ENCODE measurements at places on chromosomes 4 and X.
A peak's percentile ranks its signal among the peaks of the same experiment; 100 is the strongest.

- DNase-seq = no peak
Observed at GRCh38 chr4:33104273-33104672, 2384.1 kb downstream of the PCDH7 start.

GRCh38 chr4:74724979-74725378 lies 69.3 kb downstream of the BTC start:
- no peak for DNase-seq

DNA sequence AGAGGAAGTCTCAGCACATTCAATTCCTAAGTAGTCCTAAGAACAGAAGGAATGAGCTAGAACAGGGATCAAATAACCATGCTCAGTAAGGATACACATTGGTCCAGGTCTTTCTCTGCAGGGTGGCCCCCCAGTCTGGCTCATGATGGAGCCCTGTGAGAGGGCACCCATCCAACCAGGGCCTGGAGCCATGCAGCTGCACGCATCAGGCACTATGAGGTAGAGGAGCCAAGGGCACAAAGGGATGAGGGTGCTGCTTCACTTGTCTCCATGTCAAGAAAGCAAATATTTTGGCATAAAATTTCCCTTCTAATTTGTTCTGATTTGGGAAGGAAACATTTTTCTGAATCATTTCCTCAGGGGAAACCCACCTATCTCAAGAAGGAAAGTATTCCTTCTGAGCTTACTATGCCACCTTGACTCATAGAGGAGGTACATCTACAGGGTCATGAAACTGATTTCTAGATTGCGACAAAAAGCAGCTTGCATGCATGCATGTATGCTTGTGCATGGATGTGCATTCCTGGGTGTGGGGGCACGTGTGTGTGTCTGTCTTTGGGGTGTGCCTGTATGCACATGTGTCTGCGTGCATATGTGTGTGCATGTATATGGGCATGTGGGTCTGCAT lies 600.3 kb downstream of the MID1IP1 start:
- no peak for DNase-seq

- no peak for DNase-seq
Observed at GRCh38 chr4:120855307-120856001, 67.1 kb downstream of the PRDM5 start.

GRCh38 chrX:134718966-134719317 lies 60.7 kb upstream of the PLAC1 start:
- DNase-seq = no peak

- no peak for DNase-seq
Observed at GRCh38 chrX:129786210-129786651, 6.5 kb downstream of the SASH3 start.

GRCh38 chr4:94626942-94627341 lies 130.8 kb upstream of the BMPR1B start:
- no peak for DNase-seq

GRCh38 chrX:125895518-125895917 lies 270.6 kb downstream of the DCAF12L2 start:
- no peak for DNase-seq

DNA sequence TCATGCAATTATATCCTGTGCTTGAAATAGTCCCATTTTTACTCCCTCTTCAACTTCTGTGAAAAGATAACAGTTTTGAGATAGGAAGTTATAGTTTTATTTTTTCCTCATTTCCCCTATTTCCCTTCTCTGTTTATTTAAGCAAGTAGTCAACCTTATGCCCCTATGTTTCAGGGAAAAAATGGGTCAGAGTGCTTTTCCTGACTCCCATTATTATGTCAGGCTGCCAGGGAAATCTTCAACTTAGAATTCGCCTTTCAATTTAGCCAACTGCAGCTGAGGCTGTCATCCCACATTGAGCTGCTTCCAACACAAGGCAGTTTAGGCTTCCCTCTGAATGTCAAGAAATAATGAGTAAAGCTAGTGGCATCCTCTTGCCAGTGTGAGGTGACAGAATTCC lies 42.3 kb downstream of the NXT2 start:
- no peak for DNase-seq

DNA sequence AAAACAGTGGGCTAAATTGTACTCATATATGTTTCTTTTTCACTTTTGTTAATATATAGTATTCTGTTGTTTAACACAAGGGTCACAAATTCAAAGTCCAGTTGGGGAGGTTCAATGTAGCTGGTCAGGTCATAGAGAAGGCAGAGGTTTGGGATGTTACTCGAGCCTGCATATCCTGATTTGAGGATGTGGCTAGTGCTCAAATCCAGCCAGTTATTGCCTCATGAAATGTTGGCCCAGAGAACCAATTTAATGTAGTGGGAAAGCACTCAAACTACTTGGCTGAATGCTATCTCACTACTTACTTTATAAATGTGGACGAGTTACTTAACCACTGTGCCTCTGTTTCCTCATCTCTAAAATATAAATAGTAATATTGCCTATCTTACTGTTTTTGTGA lies 12.5 kb downstream of the USO1 start:
- DNase-seq = no peak

- no peak for DNase-seq
Observed at GRCh38 chr4:189765736-189766135, 174.9 kb upstream of the FRG1 start.

- no peak for DNase-seq
Observed at GRCh38 chrX:107725761-107726555, 49.6 kb downstream of the TSC22D3 start.

DNA sequence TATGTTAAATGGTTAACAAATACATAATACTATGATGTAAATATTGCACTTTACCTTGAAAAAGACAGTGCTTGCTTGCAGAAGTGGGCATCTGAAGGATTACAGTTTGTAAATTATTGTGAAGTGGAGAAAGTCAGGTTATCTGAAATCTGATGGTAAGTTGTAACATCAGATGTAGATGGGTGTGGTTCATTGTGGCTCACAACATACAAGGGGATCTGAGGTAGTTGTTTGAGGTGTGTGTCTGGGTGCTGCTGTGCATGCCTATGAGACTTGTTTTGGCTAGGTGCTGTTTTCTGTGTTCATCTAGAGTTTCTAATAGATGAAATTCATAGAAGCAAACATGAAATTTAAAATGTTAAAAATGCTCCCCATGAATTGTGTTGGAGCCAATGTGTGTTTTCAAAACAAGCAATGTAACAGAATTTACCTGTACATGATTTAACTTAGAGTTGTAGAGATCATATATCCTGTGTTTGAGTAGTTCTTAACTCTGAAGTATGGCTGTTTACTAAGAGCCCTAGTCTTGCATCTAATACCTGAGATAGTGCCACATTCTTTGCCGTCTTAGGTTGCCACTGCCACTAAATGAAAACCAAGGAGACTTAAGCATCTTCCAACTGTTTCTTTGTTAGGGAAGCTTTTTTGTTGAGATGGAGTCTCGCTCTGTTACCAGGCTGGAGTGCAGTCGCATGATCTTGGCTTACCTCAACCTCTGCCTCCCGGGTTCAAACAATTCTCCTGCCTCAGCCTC lies 11.9 kb upstream of the NDUFC1 start:
- no peak for DNase-seq

GRCh38 chrX:47129157-47129898 lies 15.2 kb downstream of the NDUFB11 start:
- peak; percentile 96 for DNase-seq

- DNase-seq = no peak
Observed at GRCh38 chrX:19897091-19897490, 9.7 kb upstream of the SH3KBP1 start.

DNA sequence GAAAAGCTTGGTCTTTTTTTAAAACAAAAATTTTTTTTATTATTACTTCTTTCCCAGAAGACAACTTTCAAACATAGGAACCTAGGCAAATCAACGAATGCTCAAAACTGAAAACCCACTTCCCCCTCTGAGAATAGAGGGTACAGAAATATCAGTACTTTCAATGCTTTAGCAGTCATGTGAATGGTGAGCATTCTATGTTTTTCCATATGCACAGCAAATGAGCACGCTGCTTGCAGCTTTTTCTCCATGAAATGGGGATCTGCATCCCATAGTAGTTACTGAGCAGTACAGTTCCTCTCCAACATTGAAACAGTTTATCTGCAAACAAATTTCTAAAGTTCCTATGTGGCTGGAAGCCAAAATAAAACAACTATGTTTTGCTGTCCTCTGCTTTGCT lies 108.4 kb upstream of the BMP2K start:
- DNase-seq = no peak

DNA sequence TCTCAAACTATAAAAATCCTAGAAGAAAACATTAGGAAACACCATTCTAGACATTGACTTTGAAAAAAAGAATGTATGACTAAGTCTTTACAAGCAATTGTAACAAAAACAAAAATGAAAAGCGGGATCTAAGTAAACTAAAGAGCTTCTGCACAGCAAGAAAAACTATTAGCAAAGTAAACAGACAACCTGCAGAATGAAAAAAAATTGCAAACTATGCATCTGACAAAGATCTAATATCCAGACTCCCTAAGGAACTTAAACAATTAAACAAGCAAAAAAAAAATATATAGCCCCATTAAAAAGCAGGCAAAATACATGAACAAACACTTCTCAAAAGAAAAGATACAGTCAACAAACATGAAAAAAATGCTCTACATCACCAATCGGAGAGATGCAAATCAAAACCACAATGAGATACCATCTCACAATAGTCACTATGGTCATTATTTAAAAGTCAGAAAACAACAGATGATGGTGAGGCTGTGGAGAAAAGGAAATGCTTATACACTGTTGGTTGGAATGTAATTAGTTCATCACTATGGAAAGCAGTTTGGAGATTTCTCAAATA lies 168.1 kb downstream of the EPHA5 start:
- no peak for DNase-seq

DNA sequence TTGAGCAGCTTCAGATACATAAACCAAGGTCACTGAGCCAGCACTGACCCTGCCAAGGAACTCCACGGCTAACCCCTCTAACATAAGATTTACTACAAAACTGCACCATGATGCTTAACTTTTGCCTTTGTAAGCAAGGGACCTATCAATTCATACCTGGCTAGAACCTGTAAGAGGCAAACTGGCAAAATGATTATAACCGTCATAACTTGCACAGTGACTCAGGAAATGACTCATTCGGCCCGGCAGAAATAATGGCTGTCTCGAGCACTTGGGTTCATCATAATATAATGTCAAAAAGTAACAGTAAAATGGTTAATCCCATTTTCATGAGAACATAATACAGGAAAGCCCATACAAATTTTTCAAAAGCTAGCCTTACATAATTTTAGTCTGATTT lies 17.2 kb downstream of the RASGEF1B start:
- no peak for DNase-seq

DNA sequence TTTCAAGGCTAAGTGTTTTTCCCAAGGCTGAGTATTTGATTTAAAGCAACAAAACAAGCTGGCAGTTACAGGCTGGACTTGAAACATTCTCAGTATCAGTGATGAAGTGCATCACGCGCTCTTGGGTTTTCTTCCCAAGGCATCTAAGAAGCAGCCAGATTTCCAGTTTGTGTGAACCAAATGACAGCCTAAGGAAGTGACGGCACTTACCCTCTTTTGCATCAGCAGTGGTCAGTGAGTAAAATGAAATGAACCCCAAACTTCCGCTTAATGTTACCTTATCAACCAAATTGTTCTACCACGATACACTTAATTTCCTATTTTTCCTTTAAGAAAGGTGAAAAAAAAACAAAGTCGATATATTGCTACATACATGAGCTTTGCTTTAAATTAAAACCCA lies 15.8 kb upstream of the GYPE start:
- no peak for DNase-seq

GRCh38 chrX:18548996-18549395 lies 122.9 kb downstream of the RS1 start:
- no peak for DNase-seq

- DNase-seq = no peak
Observed at GRCh38 chr4:124754681-124755080, 42.1 kb upstream of the ANKRD50 start.

- no peak for DNase-seq
Observed at GRCh38 chrX:87661761-87662160, 144.2 kb downstream of the KLHL4 start.

DNA sequence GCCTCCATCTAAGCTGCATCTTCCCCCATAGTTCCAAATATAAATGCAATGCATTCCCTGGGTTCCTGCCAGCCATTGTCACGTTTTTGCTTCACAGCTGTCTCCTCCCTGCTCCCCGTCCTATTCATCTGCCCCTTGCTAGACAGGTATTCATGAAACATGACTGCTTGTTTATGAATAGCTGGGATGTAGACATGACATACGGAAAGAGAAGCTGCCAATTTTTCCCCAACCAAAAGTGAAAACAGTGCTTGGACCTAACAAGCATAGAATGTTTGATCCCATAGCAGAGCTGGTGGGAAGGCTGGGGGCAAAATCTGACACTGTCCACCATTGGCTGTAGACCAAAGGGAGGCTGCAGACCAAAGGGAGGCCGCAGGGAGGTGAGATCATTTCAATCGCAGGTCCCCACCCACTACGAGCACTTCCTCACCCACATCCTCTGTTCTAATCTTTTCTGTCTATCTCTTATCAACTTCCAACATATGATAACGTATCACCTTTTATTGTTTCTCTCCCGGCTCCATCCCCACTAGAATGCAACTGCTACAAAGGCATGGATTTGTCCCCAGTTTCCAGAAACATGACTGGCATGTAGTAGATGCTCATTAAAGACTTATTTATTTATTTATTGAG lies 8.5 kb upstream of the GYG2 start:
- DNase-seq = peak; percentile 40

DNA sequence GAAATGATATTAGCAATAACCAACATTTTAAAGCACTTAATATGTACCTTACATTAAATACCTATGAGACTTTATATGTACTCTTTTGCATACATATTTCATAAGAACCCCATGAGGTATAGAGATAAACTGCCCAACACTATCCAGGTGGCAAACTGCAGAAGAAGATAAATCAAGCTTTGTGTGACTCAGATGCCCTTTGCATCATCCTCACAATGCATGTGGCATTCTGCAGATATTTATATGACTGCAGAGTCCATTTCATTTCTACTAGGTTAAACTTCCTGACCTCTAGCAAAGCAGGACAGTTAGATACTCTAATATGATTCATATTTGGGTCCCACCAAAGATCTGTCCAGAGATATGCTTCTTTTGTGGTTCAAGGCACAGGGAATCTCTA lies 85.6 kb upstream of the RASGEF1B start:
- DNase-seq = no peak

- no peak for DNase-seq
Observed at GRCh38 chr4:156663663-156664062, 307.9 kb downstream of the PDGFC start.

DNA sequence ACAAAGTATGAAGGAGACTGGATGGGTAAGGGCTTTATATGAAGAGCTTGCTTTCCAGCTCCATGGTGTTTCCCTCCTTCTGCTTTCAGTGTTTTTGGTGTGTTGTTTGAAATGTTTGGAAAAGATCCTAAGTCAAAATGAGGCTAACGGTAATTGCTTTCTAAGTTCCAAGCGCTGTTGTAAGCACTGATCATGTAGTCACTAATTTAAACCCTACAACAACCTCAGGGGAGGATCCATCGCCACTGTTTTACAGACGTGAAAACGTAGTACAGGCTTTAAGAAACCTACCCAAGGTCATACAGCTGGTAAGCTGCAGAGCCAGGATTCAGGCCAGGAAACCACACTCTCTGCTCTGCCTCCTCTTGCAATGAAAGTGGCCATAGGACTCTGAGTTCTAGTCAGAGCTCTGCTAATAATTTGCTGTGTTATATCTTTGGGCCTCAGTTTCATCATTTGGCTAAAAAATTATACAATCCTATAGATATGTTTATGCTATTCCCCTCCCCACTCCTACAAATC lies 102.9 kb upstream of the PGRMC2 start:
- DNase-seq = no peak

GRCh38 chr4:42497142-42497910 lies 100.0 kb downstream of the SHISA3 start:
- no peak for DNase-seq

Measured in T-helper 2 cell (primary cell).